Ascending aorta (tissue), 2 donors: ENCODE measurements at places on chromosomes 6 and 20.
A peak's percentile ranks its signal among the peaks of the same experiment; 100 is the strongest.

DNA sequence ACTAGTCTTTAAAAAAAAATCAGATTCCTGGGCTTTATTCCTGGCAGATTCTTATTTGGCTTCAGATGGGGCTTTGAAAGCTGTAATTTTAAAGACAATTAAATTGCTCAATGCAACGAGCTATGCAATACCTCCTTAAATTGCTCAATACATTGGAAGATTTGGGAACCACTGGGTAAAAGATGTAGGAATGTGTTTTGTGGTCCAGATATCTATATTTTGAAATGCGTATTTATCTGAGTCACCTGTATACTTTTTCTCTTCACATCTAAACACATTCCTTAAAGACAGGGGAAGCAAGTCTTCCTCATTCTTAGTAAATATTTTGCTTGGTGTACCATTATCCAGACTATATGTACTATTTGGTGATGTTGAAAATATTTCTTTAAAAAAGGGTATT, 29.6 kb upstream of the MAP7 start:
- no peak overlapping the region for H3K4me3 ChIP-seq
- no peak overlapping the region for H3K27ac ChIP-seq
- no peak for DNase-seq
- peaks cover 60% of the 10 kb centered on the region for H3K36me3 ChIP-seq

DNA sequence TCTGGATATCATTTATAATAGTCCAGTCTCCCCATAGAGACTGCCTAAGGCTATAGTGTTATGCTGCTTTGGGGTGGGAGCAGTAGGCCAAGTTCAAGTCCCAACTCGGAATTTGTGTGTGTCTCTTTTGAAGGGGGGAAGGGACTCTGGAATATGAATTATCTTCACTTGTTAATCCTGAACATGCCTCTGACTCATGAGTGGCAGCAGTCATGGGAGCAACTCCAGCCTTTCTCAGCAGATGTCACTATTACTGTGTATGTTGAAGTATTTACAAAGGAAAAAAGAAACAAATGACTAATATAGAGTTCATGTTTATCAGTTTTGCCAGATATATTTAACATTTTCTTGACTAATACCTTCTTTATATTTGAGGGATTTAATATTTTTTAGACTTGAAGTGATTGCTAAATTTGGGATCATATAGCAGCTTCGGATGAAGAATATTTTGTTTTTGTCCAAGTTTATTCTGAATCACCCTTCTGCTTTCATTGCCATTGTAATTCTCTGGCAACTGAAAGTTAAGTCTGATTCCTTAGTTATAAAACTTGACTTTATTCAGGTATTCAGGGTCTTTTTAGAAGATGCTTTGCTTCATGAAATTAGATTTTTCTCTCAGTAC, 23.4 kb downstream of the FAM217A start:
- no peak overlapping the region for H3K27ac ChIP-seq
- H3K36me3 ChIP-seq: peaks cover 82% of the 10 kb centered on the region
- no peak overlapping the region for H3K4me3 ChIP-seq
- no peaks in the 10 kb centered on the region for H3K27me3 ChIP-seq
- no peak for DNase-seq
- H3K4me1 ChIP-seq: no peaks in the 10 kb centered on the region

DNA sequence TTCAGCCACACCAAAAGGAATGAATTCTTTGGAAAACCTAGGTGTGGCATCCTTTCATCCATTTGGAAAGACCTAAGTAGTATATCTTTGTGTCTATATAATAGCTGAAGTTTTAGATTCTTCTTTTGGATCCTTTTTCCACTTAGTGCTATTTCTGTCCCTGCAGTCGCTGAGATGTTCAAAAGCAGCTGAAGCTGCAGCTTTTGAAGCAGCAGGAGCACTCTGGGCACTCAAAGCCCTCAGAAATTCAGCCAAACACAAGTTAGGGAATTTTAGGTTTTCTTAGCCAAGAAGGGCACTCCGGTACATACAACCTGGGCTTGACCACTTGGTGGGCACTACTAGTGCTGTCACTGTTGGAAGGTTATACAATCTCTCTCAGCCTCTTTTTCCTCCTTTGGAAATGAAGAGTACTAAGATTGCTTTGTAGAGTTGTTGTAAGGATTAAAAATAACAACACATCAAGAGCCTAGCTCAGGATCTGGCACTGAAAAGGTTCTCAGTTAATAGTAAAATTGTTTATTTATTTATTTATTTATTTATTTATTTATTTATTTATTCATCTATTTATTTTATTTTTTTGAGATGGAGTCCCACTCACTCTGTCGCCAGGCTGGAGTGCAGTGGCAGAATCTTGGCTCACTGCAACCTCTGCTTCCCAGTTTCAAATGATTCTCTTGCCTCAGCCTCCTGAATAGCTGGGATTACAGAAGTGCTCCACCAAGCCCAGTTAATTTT, 71.9 kb upstream of the SLC22A16 start:
- no peak overlapping the region for H3K27ac ChIP-seq
- no peaks in the 10 kb centered on the region for H3K27me3 ChIP-seq
- no peaks in the 10 kb centered on the region for H3K36me3 ChIP-seq
- no peak for DNase-seq
- no peak overlapping the region for H3K4me3 ChIP-seq
- H3K4me1 ChIP-seq: no peaks in the 10 kb centered on the region

GRCh38 chr20:35000311-35000921, 44.7 kb downstream of the MYH7B start:
- H3K4me1 ChIP-seq: no peaks in the 10 kb centered on the region
- no peak overlapping the region for H3K4me3 ChIP-seq
- H3K27ac ChIP-seq: no peak overlapping the region
- DNase-seq: no peak

DNA sequence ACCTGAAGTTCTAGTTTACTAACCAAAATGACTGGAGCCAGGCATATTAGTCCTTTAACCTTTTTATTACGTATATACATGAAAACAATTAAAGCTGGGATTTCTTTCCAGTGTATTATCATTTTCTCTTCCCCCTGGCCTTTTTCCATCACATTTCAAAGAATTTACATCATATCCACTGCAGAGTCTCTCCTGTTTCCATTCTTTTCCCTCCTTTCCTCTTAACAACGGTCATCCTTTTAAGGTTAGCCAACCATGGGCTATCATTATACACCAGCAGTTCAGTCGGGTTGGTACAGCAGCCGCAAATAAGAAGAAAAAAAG, 104.6 kb downstream of the TFAP2A start:
- no peaks in the 10 kb centered on the region for H3K27me3 ChIP-seq
- no peaks in the 10 kb centered on the region for H3K4me1 ChIP-seq
- H3K36me3 ChIP-seq: no peaks in the 10 kb centered on the region
- no peak for DNase-seq
- H3K27ac ChIP-seq: no peak overlapping the region

DNA sequence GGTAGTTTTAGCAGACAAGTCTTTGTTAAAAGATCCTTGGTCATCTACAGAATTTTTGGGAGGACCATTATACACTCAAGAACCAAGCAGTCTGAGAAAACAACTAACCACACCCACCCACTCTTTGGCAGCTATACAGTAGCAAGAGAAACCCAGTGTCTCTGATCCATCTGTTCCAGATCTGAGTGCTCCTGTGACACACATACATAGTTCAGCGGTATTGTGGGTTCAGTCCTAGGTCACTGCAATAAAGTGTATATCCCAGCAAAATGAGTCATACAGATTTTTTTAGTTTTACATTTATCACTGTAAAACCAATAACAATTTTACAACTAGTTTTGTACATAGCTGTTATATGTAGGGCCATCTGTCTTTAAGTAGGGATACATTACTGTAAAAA, 47.4 kb upstream of the PAK5 start:
- no peak overlapping the region for H3K27ac ChIP-seq
- no peak overlapping the region for H3K4me3 ChIP-seq
- DNase-seq: no peak
- H3K4me1 ChIP-seq: no peaks in the 10 kb centered on the region

DNA sequence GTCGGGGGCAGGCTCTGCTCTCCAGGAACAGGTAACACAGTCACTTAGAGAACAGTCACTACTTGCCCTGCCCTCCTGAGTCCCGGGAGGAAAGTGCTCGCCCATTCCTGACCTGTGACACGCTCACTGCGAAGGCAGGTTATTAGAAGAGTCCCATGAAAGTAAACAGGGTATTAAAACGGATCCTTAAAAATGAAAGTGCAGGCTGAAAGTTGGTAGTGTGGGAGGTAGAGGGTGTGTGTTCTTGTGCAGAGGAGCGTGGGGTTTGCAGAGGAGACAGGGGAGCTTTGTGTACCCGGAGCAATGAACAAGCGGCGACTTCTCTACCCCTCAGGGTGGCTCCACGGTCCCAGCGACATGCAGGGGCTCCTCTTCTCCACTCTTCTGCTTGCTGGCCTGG, at the start of gene CCN6:
TSS of gene CCN6 (plus strand) at position 104 of the 400 bp plus-strand sequence. CDS start at position 358, 254 bp downstream.
- no peaks in the 10 kb centered on the region for H3K36me3 ChIP-seq
- no peak for DNase-seq
- no peaks in the 10 kb centered on the region for H3K27me3 ChIP-seq
- no peak within 1 kb of the TSS for H3K27ac ChIP-seq
- H3K4me3 ChIP-seq: no peak within 1 kb of the TSS

- H3K36me3 ChIP-seq: no peaks in the 10 kb centered on the region
- H3K27ac ChIP-seq: no peak overlapping the region
- H3K27me3 ChIP-seq: no peaks in the 10 kb centered on the region
- H3K4me1 ChIP-seq: peaks cover 7% of the 10 kb centered on the region
Observed at GRCh38 chr6:71082033-71082650, 125.3 kb upstream of the B3GAT2 start.

DNA sequence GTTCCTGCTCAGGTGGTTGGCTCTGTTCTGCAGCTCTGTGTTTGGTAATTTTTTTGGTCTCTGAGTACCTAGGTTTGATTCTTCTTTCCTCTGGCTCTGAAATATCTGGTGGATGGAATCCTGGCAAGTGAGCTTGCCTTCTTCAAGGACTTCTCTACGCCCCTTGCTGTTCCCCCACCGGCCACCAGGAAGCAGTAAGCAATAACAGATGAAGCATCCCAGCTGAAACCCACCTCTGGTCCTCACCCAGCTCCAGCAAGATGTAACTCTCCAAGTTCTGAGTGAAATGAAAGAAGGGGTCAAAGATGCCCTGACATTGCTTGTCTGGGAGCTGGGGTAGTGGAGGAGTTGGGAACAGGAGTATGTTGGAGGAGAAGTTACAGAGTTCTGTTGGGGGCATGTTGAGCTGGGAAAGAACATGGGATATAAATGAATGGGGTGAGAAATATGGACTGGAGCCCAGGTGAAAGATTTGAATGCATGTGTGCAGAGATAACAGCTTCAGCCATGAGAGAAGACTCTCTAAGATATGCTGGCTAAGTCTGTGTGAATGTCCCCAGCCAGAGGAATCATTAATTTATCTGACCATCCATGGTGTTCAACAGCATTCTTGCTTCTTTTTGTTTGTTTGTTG, 51.3 kb upstream of the GLP1R start:
- no peak overlapping the region for H3K27ac ChIP-seq
- no peaks in the 10 kb centered on the region for H3K36me3 ChIP-seq
- no peaks in the 10 kb centered on the region for H3K27me3 ChIP-seq
- H3K4me1 ChIP-seq: no peaks in the 10 kb centered on the region
- no peak for DNase-seq

DNA sequence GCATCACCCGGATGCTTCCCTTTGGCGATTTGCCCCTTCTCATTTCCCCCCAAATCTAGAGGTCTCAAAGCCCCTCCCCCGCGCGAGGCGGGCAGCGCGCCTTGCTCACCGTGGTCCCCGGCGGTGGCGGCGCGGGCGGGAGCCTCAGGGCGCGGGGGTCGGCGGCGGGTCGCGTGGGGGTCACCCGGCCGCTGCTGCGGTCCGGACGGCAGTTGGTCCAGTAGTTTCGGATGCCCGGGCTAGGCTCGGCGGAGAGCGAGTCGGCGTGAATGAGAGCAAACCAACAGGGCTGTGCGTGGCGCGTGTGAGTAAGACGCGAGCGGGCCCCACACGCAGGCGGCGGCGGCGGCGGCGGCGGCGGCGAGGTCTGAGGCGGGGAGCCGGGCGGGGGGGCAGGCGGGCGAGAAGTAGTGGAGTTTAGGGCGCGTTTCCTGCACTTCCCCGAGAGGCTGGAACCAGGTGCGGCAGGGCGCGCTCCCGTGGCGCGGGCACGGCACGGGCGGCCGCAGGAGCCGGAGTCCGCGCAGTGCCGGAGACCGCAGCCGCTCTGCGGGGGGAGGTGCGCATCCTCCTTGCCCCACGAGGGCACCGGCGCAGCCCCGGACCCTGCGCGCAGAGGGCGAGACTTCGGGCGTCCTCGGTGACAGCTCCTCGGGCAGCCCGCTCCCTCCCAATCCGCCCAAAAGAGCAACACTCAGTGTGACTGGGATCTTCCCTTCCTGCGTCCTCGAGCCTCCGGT, 567 bp downstream of the HS3ST5 start:
- no peak overlapping the region for H3K27ac ChIP-seq
- peak overlapping the region; percentile 48 for H3K4me3 ChIP-seq
- peaks cover 4% of the 10 kb centered on the region for H3K4me1 ChIP-seq
- peaks cover 5% of the 10 kb centered on the region for H3K27me3 ChIP-seq

DNA sequence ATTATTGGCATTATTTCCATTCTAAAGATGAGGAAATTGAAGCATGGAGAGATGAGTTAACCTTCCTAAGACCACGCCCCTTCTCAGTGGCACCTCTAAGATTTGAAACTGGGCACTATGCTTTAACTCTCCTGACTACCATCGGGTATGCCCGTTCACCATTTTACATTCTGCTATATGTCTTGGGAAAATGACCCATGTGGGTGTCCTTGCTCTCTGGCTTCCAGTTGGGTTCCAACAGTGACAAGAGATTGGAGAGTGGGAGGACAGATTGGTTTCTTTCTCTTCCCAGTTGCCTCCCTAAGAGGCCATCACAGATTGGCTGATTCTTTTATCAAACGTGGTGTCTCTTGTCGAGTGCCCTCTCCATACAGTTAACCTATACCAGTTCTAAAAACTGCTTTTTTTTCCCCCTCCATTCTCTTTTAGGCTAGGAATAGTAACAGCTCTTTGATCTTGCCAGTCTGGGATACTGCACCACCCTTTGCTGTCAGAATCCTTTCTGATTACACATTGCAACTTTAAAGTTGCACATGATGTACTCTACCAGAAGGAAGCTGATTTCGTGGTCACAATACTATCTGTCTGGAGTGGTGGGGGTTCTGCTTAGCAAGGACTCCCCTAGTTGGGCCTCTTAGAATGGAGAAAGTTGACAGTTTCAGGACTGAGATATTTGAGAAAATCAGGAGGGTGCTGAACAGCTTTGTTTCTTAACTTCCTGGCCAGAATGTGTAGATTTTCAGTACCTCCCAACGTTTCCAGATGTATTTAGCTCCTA, 88.0 kb upstream of the ELOVL5 start:
- DNase-seq: no peak
- H3K27me3 ChIP-seq: no peaks in the 10 kb centered on the region
- H3K27ac ChIP-seq: no peak overlapping the region
- peaks cover 7% of the 10 kb centered on the region for H3K4me1 ChIP-seq
- H3K4me3 ChIP-seq: no peak overlapping the region

- no peak overlapping the region for H3K4me3 ChIP-seq
- no peaks in the 10 kb centered on the region for H3K36me3 ChIP-seq
- H3K27me3 ChIP-seq: no peaks in the 10 kb centered on the region
- no peak for DNase-seq
- H3K27ac ChIP-seq: no peak overlapping the region
Observed at GRCh38 chr6:5453546-5453945, 192.2 kb downstream of the FARS2 start.
